ENCODE measurements at places on chromosomes 7 and 10.

- peak; percentile 58 for DNase-seq
Observed at GRCh38 chr10:101694674-101695403, at the start of gene FBXW4. Gene FBXW4 (minus strand): TSS chr10:101695170. CDS start chr10:101695105, 65 bp downstream.

DNA sequence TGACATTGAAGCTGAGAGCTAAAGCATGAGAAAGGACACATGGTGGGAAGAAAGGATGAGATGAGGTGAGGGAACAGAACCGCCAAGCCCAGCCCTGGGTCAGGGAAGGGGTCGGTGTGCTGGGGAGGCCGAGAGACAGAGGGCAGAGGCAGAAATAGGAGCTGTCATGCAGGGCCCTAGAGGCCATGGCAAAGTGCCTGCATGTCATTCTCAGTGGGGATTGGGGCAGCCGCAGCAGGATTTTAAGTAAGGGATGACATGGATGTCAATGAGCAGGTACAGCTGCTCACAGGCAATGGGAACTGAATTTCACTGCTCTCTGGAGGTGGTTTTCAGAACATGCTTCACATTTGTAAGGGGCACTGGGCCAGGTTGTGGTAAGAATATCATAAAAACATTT, 227.4 kb downstream of the RAB11FIP2 start:
- DNase-seq, result no peak

DNA sequence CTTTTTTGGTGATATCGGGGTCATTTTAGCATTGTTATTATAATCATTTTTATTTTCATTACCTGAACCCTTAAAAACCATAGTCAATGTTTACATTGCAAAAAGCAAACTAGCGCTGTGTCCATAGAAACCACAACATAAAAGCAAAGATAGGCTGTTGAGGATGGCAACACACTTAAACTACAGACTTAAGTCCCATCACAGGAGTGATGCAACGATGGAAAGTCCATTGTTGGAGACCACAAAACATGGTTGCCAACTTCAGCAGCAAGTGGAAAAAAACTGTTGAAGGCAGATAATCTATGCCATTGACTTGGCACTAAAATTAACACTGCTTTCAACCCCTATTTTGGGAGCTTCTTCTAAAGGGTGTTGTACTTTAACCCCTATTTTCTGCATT, 398.8 kb upstream of the IGFBP3 start:
- no peak for DNase-seq

- DNase-seq, result no peak
Observed at GRCh38 chr10:77565590-77566023, 72.0 kb downstream of the KCNMA1 start.

DNA sequence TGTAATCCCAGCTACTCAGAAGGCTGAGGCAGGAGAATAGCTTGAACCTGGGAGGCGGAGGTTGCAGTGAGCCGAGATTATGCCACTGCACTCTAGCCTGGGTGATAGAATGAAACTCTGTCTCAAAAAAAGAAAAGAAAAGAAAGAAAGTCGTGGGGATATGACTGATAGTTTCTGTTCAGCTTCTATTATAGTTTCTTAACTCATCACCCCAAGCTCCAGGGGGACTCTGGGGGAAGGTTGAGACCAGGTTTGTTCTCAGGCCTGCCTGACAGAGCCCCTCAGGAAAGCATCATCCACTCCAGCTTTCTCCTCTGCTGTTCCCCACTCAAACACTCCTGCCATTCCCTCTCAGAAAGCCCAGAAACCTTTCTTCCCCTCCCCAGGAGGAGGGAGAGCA, 542.4 kb upstream of the GALNT17 start:
- DNase-seq, result no peak

- DNase-seq, result no peak
Observed at GRCh38 chr10:123560301-123561140, 105.6 kb upstream of the GPR26 start.

GRCh38 chr7:26667514-26668133, 196.8 kb downstream of the SKAP2 start:
- DNase-seq, result peak; percentile 80

DNA sequence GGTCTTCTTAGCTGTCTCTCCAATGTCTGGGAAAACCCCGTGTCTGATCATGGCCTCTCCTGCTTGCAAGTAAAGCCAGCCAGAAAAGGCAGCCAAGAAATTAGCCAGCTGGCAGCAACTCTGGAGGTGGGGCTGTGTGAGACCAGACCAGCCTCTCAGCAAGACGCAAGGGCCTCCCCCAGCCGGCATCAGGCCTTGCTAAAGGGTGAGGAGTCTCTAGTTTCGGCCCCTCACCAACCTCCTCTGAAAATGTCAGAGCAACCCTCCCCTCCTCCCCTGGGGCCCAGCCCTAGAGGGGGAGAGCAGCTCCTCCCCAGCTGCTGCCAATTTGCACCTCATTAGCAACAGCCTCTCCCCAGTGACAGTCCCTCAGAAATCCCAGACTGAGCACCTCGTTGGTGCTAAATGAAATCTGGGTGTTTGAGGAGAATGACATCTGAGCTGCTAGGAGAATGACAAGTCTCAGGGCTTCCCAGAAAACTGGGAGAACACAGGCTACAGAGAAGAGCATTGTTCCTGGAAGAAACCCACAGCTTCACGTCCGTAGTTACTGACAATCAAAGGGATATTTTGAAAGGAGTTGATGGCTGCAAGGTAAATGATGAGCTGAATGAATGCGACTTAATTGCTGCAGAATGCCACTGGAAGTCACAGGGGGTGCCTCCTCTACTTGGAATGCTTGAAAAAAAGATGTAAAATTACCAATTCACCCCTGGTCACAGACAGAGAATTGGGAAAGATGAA, 25.9 kb downstream of the DGKI start:
- no peak for DNase-seq

- DNase-seq, result no peak
Observed at GRCh38 chr10:27912231-27912630, 86.6 kb downstream of the ODAD2 start.

DNA sequence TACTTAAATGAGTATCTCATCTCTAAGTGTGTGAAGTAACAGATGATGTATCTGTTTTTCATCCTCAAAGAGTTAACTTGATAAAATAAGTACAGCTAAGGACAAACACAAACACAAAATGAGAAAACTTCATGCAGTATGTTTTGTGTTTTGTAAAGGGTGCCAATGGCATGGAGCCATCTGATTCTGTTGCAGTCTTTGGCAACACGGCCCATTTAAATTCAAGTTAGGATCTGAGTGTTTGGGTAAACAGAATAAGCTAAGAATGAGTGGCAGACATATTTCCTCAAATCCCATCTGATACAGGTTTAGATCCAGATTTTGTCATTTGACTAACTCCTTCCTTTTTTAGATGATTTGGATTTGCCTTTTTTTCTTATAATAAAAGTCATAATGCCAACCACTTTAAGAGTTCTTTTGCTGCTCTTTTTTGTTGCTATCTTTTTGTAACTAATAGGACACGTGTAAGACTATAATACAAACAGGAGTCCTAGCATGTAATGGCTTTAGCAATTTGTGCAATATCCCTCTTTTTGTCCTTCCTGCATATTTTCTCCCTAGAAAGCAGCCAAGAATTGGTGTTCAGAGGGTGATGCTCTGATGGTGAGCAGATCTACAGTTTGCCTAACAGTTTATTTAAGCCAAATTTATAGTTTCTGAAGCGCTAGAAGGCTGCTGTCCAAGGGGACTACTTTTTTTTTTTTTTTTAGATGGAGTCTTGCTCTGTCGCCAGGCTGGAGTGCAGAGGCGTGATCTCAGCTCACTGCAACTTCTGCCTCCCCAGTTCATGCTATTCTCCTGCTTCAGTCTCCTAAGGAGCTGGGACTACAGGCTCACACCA, 18.9 kb upstream of the ACTA2 start:
- no peak for DNase-seq

DNA sequence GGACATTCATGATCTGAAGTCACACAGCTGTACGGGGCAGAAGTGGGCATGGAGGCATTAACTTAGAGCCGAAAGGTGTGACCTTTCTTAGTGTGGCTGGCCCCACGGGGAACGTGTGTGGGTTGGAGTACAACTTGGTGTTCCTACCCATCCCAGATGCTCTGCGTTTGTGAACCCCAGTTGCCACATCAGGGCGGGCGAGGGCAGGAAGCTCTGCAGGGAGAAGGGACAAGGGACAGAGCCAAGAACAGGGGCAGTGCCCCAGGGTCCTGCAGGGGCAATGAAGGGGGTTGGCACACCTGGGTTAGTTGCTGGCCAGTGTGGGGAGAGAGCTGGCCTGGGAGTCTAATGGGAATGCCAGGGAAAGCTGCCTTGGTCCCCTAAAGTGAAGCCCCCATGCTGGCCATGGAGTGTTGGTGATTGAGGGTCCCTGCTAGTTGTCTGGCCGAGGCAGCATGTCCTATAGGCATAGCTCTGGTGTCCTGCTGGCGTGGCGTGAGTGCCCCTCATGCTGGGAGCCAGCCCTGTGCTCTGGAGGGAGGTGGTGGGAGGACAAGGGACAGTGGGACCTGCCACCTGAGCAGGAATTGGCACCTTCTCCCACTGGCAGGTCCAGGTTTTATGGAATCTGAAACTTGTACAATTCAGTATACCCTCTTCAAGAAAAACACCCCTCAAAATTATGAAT, 18.9 kb downstream of the HTRA1 start:
- no peak for DNase-seq

DNA sequence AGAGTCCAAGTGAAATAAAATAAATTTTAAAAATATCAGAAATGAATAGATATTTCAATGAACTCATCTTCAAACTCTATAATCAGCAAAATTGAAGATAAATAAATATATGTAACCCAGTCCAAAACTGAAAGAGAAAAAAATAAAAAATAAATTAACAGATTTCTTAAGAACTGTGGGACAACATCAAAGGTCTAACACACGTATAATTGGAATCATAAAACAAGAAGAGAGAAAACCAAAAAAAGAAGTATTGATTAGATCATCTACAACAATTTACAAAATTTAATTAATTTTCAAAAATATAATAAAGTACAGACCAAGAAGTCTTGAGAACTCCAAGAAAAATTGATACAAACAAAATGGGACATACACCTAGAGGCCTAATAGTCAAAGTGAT, 625.8 kb upstream of the SORCS1 start:
- DNase-seq, result no peak

GRCh38 chr7:56092789-56093531, at the start of gene PHKG1:
Gene PHKG1 (minus strand): TSS chr7:56092952. CDS start chr7:56088941, 4,011 bp downstream.
- no peak for DNase-seq

GRCh38 chr10:114538181-114538906, 119.7 kb downstream of the ABLIM1 start:
- DNase-seq, result no peak

DNA sequence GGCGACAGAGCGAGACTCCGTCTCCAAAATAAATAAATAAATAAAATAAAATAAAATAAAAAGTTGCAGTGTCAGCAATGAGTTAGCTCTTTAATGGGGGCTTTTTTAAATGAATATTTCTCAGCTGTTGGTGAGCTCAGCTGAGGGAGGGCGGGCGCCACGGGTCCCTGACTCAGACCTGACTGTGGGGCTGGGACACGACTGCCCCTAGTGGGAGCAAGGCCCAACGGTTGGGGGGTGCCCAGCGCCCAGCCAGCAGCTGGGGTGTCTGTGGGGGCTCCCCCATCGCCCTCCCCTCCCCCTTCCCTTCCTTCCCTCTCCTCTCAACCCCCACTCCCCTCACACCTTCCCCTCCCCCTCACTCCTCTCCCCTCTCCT, 46.6 kb downstream of the PWWP2B start:
- peak; percentile 85 for DNase-seq

DNA sequence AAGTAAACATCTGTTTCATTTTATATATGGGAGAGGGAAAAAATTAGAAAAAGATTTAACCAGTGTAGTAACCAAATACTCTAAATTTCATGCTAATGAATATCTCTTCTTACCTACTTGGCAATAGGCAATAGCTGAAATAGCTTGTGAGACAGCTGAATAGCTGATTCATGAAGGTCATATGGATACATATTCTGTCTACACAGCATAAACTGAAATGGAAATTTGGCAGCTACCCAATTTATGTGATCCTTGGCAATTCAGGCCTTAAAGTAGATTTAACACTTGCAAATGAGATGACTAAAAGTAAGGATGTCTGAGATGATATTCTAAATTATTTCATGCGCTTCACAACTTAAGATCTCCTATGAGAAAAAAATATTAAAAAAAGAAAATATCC, 261.2 kb upstream of the SEMA3A start:
- no peak for DNase-seq

- DNase-seq, result no peak
Observed at GRCh38 chr10:97136756-97137155, 49.0 kb downstream of the SLIT1 start.

DNA sequence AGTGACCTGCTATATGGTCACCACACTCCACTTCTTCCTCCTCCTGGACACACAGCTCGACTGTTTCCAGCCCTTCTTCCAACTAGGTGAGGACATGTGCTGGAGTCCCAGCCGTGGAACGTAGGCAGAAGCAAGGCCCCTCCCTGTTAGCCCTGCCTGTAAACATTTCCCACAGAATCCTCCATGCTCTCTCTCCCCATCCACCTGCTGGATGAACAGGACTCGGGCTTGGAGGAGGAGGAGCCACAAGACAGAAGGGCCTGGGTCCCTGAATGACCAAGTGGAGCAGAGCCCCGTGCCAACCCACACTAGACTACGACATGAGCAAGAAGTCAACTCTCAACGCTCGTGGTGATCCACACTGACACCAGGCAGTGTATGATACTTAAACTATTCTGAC, 9.9 kb downstream of the CNPY1 start:
- DNase-seq, result no peak

GRCh38 chr7:75798770-75799169, 14.8 kb downstream of the CCL24 start:
- no peak for DNase-seq

DNA sequence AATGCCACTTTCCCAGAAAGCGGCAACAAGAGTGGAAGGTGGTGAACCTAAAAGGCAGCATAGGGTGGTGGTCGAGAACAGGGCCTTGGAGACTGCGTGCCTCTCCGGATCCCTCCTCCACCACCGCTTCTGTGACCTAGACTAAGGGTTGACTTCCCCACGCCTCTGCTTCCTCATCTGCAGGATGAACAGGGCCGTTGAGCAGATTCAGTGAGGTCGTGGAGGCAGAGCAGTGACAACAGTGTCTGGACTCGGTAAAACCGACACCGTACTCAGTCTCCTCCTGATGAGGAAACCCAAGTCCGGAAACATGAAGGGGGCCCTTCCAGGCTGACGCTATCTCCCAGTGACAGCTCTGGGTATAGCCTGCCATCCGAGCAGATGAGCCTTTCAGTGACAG, 162.6 kb downstream of the CELF2 start:
- peak; percentile 93 for DNase-seq

DNA sequence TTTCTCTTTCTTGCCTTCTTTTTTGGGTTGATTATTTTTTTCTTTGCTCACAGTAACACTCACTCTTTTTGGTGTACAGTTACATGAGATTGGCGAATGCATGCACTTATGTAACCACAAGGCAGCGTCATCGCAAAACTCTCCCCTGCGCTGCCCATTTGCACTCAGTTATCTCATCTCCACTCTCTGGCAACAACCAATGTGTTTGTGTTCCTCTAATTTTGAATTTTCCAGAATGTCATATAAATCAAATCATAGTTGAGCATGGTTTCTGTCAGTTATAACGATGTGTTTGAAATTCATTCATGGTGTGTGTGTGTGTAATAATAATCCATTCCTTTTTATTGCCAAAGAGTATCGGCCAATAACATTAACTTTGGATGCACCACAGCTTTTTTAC, 23.0 kb upstream of the IGFBP3 start:
- no peak for DNase-seq
